D341Med (cell line): ENCODE measurements at places on chromosomes 12 and 14.
A peak's percentile ranks its signal among the peaks of the same experiment; 100 is the strongest.

DNA sequence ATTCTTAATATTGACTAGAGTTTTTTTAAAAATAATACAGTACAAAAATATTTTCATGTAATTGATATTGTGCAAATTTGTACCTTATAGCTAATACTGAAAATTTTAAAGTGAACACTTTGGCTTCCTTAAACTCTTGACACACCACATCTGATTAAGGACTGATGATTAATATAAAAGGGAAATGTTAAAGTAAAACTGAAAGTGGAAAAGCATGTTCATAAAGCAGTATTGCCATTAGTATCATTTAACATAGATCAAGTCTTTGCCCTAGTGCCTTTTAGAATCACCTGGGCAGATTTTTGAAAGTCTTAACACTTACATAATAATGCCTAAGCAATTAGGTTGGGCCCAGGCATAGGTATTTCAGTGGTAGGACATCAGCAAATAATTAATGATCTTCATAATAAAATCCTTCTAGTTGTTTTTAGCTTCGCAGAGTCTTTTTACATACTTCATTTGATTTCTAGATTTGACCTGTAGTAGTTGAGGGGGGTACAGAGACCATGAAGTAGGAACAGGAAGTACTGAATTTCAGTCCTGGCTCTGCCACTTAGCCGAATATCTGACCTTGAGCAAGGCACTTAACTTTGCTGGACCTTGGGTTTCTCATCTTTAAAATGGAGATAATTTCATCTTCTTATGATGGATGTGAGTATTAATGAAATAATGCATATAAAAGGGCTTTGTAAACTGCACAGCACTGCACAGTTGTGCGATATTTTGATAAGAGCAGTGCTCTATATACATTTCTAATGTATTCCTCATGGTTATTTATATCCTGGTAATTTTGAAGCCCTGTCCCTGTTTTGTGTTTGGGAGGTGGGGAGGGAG is 43.7 kb downstream of the MARK3 start:
- DNase-seq = no peak

DNA sequence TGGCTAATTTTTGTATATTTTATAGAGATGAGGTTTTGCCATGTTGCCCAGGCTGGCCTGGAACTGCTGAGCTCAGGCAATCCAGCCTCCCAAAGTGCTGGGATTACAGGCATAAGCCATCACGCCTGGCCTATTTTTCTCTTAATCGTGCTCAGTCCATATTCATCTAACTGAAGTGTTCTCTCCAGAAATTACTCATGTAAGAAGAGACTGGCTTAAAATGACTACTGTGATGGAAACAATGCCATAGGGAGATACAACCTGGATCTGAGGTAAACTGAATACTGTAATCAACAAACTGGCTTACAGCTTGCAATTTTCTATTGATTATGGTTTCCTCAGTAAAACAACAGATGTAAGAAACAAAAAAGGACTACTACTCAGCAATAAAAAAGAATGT is 21.1 kb downstream of the NUMB start:
- DNase-seq = no peak

DNA sequence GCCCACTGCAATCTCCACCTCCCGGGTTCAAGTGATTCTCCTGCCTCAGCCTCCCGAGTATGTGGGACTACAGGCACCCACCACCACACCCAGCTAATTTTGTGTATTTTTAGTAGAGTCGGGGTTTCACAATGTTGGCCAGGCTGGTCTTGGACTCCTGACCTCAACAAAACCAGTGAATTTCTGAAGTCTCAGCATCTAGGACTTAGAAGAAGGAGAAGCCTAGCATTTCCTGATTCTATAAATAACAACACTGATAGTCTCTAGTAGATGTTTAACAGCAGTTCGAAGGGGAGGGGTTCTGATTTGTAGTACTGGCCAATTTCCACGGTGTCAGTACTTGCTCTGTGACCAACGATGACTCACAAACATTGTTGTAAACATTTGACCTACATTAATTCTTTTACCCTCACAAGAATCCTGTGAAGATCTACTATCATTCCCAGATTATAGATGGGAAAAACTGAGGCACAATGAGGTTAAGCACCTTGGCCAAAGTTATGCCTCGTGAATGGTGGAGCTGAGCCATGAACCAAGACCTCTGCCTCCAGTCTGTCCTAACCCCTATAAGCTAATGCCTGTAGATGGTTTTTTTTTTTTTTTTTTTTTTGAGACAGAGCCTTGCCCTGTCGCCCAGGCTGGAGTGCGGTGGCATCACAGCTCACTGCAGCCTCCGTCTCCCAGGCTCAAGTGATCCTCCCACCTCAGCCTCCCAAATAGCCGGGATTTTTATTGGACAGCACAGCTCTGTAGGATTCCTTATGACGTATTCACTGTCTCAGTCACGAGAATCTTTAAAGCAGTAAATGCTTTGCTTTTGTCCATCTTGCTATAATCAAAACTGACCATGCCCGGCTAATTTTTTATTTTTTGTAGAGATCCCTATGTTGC is 5.2 kb downstream of the P2RX4 start:
- DNase-seq = no peak

DNA sequence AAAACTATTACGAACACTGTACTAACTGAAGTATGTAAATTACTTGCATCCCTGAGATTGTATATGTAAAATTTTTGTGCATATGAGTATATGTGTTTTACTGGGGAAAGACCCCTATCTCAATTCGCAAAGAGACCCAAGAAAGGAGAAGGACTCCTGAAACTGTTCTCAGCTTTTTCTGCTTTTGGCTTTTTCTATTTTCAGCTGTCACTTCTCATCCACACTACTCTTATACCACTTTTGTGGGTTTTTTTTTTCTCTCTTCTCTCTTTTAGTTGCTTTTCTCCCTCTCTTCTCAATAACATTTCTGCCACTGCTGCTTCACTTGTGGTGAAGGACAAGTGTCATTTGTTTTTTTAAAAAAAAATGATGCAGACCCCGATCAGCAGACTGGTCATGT is 39.8 kb downstream of the NIN start:
- no peak for DNase-seq

DNA sequence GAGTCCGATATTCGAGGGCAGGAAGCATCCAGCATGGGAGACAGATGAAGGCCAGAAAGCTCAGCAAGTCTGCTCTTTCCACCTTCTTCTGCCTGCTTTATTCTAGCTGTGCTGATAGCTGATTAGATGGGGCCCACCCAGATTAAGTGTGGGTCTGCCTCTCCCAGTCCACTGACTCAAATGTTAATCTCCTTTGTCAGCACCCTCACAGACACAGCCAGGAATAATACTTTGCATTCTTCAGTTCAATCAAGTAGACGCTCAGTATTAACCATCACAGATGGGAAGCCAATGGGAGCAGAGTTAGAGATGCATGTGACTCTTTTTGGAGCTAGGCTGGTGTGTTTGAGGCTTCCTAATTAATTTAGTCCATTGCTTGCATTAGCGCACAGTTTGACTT is 17.0 kb downstream of the C12orf75 start:
- no peak for DNase-seq

DNA sequence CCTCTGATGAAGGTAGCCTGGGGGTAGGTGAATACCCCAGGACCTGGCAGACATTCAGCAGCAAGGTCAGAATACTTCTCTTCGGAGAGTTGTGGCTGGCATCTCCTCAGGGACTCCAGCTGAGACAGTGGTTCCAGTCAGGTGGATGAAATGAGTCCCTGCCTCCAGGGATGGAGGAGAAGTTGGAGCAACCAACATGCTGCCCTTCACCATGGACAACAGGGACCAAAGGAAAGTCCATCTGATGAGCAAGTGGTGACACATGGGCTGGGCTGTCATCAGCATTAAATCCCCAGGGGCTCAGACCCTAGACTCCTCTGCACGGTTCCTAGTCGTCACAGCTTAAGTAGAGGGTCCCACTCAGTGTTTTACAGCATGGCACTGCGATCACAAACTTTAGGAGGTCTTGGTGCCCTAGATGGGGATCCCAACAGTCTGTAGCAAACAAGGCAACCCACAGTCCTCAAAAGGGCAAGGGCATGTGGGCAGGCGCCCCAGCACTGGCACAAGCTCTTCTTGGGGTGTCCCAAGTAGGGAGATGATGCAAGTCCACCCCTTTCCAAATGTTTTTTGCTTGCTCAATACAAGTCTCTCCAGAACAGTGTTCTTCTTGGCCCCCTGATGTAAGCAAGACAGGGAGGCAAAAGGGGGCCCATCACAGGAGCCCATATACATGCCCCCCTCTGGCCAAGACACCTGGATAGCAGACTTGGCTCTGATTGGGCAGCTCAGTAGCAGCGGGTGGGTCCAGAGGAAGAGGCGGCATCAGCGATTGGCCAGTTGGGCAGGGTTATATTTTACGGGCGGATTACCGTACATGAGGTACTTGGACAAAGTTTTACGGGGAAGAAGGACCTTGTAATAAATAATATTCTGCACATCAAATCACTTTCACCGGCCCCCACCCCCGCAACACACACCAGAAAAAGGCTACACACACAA is 10.8 kb upstream of the CDH24 start:
- no peak for DNase-seq

DNA sequence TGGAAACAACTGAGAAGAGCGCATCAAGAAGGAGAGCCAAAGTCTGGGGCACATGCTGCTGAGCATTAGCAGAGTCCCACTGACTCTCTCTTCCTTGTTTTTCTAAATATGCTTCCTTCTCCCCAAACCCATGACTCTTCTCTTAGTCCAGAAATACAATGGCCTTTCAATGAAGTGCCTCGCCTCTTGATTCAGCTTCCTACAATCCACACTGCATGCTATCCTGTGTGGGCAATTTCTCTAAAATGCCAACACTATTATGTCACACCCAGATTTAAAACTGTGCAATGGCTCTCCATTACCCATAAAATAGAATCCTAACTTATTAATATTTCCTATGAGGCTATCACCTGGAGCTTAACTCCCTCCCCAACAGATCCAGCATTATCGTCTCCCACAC is 198.6 kb downstream of the RPAP3 start:
- no peak for DNase-seq

- no peak for DNase-seq
Measured at GRCh38 chr12:18629916-18630315, 107.9 kb downstream of the PLCZ1 start.

- no peak for DNase-seq
Measured at GRCh38 chr14:47872588-47872987, 197.2 kb upstream of the MDGA2 start.

- DNase-seq = no peak
Measured at GRCh38 chr12:119385659-119386058, 51.1 kb downstream of the CCDC60 start.

- no peak for DNase-seq
Measured at GRCh38 chr12:66319266-66319954, 17.1 kb downstream of the HELB start.

DNA sequence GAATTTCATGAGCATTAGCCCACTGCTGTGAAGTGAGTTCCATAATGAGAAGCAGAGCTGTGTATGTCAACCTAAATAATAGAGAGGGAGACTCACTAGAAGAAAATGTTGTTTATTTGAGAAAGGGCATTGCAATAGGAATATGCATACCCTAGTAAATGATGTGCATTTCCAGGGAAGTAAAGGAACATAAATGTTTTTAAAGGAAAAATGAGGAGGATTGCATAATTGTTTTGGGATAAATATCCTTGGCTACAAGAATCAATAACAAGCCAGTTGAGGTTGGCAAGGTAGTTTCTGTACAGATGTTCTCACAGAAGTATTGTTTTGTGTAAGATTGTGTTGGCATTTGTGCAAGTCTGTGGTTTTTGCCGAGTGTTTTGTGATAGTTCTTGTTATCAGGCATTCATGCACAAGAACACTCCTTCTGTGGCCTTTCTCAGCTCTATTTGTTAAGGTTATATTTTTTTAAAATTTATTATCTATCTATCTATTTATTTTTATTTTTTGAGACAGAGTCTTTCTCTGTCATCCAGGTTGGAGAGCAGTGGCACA is 47.1 kb downstream of the EMP1 start:
- DNase-seq = no peak

DNA sequence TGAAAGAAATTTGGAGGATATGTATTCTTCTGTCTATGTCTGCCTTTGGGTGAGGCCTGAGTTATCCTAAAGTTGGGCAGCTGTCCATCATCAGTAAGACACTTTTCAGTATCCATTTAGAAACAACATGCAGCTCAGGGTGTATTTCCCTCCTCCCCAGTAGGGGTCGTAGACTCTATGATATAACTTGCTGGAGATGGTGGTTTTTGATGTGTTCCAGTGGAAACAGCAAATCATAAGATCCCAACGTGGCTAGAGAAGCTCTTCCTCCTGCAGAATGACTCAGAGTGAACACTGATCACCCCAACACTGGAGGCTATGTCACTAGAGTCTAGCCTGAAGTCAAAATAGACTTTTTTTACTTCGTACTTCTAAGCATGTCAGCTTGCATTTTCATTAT is 331.6 kb upstream of the STXBP6 start:
- DNase-seq = peak; percentile 17

DNA sequence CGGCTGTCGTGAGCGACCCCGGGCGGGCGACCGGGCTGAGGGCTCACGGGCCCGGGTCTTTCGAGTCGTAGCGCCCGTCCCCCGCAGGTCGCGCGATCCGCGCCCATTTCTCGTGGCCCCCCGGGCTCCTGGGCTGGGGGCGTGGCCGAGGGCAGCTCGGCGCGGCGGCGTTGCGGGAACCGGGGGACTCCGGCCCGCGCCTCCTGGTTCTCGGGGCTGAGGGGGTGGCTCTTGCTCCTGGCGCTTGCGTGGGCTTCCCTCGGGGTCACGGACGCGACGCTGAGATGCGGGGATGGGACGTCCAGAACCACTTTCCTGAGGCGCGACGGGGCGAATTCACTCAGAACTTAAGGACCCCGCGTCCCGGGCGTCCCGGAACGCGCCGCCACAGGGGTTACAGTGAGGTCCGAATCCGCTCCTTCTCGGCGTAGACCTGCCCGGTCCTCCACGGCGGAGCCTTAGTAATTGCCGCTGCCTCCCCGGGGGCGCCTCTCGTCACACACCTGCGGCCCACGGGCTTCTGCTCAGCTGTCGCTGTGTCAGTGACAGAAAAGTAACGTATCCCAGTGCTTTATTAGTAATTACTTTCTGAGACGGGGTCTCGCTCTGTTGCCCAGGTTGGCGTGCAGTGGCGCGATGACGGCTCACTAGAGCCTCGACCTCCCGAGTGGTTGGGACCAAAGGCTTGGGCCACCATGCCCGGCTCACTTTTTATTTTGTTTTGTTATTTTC is 606 bp downstream of the EP400 start:
- peak; percentile 76 for DNase-seq

DNA sequence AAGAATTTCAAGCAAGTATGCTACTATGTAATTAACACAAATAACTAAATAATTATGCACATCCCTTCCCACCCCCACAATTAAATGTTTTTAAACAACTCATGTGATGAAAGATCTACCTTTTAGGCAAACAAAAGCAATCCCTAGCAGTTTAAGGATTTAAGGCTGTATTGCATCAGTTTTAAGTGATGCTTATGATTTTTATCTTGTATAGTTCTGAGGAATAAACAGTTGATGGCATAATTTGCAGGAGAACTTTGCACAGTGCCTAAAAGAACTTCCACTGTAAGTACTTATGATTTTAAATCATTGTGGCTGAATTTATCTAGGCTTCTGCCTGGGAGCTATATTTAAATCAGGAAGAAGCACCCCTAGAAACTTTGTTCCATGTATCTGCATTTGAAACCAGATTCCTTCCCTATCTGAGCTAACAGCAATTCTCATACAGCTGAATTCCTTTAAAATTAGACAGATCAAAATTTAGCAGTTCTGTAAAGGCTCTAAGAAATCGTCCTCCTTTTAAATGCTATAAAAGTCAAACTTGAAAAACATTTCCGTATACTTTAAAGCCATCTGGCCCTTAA is 388.6 kb downstream of the BCAT1 start:
- DNase-seq = no peak
